NCI-H187 (cell line): ENCODE measurements at places on chromosomes 16 and 17.

DNA sequence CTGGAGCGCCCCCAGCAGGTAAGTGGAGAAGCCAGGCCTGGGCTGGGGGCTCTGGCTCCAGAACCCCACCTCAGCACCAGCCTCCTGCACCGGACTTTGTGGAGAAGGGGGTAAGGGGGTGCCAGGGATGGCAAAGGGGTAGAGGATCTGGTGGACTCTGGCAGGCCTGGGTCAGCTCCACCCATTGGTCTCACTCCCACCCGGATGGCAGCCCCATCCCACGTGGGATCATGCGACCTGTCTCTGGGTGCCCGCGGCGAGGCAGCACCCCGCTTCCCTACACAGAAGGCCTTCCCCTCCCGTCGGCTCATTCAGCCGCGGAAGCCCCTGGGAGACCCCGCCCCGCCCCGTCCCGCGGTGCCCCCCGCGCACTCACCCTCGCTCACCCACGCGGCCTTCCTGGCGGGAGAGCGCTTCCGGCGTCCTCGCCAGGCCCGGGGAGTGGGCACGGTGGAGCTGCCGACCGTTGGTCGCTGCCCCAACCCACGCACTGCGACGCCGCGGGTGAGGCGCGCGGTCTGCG, 498 bp upstream of the PLEKHG4 start:
- no peak for DNase-seq

DNA sequence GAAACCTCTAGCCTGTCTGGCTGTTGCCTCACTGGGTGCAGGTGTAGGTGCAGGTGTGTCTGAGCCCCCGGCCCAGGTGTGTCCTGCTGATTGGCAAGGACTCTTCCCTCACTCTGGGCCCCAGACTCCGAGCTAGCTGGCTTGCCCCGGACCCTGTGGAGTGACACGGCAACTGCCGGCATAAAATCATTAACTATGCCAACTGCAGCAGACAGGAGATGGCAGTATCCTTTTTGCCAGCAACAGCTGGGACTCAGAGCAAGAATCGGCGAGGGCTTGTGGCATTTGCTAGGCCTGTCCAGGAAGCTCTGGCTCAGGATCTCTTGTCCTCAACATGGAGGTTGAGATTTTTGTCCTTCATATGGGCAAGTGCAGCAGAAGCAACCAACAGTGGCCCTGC, 20.8 kb downstream of the CIAPIN1 start:
- DNase-seq = no peak

- peak; percentile 43 for DNase-seq
These were observed 4.4 kb upstream of the HIC1 start for GRCh38 chr17:2050300-2051060.

- no peak for DNase-seq
These were observed 50.7 kb downstream of the TANGO6 start for GRCh38 chr16:68893710-68894705.

DNA sequence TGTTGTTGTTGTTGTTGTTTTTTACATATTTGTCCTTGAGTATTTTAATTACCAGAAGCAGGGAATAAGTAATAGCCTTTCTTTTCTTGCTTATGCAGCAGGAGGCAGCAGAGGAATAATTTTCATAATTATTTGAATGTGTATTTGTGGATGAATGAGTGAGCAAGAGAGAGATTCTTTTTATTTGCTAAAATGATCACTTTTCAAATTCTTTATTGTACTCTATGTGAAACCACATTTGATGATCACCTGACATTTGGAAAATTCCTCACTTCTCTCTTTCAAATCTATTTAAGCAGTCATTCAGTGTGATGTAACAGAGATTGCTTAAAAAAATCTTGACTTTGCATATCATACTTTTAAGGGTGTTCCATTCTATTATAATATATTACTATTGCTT, 223.6 kb downstream of the BCAS3 start:
- DNase-seq = no peak

GRCh38 chr17:6475411-6475810, 31.2 kb downstream of the PIMREG start:
- DNase-seq = no peak

DNA sequence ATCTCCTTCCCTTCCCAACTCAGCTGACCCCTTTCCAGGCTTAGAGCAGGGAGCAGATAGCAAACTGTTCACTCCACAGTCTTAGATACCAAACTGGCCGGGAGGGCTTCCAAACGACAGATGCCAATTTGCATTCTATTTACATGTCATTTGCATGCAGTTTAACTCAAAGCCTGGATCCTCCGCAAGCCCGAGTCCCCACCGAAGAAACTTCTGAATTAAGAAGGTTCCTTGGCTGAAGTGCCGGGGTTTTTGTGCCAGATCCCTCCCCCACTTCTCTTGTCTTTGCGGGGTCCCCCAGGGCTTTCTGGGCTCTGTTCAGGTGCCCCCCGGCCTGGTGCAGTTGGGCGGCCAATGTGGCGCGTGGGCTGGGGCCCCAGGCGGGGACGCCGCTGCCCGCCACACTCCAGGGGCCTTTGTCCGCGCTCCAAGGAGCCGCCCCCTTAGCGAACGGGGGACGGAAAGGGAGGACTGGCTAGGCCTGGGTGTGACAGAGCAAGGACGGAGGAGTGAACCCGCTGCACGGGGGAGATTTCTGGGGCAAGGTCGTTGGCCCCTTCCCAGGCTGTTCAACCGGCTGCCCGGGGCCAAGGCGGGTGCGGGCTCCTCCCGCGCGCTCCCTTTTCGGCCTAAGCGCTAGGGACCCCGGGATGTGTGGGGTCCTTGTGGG, 1.2 kb downstream of the GPRC5B start:
- no peak for DNase-seq

GRCh38 chr17:9509236-9509816, 66.3 kb downstream of the STX8 start:
- no peak for DNase-seq

- no peak for DNase-seq
These were observed 99.9 kb downstream of the EFCAB13 start for GRCh38 chr17:47423406-47424295.

DNA sequence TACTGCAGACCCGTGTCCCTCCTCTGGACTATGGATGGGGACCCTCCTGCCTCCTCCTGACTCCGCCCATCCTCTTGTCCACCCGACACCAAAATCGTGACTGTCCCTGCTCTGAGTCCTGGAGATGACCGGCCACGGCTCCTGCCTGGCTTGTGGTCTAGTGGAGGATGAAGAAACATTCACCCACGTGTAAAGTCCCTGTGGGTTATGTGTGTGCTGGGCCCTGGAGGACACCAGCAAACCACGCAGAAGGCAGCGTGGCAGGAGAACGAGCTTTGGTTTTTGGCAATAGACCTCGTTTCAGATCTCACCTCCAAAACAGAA, 11.9 kb downstream of the SPNS2 start:
- no peak for DNase-seq

DNA sequence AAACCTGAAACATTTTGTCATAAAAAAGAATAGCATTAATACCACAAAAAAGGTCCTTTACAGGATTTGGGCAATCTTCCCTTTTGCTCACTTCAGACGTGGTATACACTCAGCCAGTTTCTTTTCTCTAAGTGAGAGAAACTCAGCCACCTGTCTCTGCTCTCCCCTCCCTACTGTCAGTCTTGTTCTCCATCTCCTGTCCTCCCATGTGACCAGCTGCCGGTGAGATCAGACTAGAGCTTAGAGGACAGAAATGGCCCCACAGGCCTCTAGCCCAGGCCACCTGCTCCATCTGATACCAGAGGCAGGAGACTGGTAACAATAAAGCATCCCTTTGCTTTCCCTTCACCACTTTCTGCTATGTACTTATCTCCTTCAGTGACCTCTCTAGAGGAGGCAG, 34.9 kb downstream of the CMC2 start:
- no peak for DNase-seq

DNA sequence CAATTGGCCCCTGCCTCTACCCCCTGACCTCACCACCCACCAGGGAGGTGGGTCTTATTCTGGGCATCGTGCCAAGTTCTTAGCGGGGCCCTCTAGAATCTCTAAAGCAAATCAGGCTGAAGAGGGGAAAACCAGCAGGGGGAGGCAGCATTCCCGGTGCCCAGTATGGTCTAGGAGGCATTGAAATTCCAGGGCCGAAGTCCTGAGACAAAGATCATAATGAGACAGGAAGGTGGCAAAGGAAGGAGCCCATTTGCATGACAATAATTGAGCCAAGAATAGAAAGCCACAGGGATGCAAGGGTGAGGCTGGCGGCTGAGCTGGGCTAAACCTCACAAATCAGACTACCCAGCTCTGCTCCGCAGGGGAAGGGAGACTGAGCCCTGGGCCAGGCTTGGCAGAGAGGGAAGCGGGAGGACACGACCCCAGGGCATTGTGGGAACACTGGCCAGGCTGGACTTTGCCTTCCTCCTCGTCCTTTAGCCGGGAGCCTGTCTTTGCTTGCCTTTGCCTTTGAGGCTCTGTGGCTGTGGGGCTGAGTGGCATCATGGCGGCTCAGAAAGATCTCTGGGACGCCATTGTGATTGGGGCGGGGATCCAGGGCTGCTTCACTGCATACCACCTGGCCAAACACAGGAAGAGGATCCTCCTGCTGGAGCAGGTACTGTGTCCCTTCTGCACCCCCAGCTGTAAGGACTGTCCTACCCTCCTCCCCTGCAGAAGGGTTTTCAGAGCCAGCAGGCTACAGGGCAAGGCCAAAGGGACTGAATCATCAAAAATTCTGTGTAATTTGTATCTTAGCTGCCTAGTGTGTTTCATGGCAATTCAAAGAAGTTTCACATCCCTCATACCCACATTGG, at the start of gene PIPOX:
PIPOX (plus strand) TSS at position 463 of the 860 bp plus-strand sequence; CDS start at position 548, 85 bp downstream.
- DNase-seq = peak; percentile 73

- DNase-seq = no peak
These were observed 69.6 kb upstream of the ATP2A3 start for GRCh38 chr17:4033751-4034251.

DNA sequence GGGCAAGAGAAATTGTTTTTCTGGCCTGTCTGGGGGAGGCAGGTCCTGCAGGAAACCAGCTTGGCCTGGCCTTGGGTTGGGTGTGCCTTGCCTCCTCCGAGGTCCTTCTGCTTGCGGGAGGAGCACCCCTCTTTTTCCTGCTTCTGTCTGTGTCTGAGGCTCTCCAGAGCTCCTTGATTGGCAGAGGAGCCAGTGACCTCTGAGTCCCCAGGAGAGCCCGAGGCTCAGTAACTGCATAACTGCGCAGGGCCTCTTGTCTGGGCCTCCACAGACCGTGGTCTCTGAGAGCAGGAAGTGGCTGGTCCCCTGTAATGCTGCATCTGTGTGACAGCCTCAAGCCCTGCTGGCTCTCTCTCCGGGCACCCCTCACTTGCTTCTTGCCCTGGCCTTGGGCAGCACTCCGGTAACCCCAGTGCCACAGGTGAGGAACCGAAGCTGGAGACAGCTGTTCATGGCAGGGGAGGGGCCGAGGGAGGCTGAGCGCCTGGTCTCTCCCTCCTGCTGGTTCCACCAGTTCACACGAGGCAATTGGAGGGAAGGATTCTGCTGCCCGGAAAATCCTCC, 1.6 kb downstream of the CAPN15 start:
- no peak for DNase-seq

DNA sequence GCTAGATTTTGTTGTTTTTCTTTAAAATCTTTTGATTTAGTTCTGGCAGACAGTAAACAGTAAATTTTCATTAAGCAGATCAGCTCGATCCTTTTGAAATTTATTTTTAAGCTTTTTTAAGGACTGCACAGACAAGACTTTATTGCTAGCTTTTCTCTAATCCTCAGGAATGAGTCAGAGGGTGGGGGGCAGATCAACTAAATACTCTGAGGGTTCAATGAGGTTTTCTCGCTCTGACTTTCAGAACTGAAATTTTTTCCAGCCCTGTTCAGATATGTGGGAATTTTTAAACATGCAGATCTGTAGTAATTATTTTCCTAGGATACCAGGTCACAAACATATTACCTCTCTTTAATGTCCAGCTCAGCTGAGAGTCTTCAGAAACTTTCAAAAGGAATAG, 977.2 kb downstream of the CDH11 start:
- no peak for DNase-seq

- no peak for DNase-seq
These were observed 22.9 kb upstream of the CPPED1 start for GRCh38 chr16:12826559-12826958.

DNA sequence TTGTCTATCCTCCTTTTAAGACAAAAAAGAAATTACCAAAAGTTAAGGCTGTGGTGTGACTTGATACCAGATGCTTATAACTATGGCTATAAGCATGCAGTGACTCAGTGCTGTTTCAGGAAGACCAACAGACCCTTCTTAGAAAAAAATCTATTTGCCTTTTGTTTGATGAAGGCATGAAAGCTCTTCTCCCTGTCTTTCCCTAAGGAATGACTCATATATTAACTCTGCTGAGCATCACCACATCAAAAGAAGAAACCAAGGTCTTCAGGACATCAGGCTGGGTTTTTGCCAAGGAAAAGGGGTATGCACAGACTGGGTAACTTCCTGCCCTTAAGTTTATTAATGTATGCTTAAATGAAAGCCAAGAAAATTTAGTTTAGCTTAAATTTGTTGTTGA, 47.1 kb downstream of the VMP1 start:
- DNase-seq = no peak

DNA sequence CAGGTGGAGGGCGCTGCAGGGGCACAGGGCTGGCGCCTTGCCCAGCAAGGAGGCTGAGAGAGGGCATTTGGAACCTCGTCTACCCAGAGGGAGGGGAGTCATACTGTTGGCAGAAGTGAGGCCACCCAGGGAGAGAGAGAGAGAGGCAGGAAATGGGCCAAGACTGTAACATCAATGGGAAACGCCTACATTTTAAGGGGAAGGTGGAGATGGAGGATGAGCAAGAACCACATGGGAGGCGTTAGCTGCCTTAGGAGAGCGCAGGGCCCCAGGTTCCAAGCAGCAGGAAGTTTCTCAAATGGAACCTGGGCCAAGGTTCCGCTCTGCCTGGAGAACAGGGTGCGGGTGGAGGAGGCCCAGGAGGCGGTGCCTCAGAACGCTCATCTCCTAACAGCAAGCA, 2.7 kb upstream of the WFDC1 start:
- no peak for DNase-seq

DNA sequence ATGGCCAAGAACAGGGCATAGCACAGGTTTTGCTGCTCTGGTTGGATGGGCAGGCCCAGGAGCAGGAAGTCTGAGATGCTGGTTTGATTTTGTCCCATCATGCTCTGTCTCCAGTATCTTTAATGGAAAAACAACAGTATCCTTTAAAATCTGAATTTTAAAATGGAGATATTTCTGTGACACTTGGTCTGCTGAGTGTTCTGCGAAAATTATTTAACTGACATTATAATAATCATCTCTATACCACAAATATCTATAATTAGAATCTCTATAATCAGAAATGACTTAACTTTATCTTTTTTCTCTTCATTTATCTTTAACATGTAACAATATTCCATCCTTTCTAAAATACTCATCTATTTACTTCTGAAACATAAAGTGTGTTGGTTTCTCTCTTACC, at the start of gene OR1E1:
OR1E1 (minus strand) TSS at position 101 of the 400 bp plus-strand sequence; CDS start at position 101, 0 bp downstream.
- DNase-seq = no peak

- no peak for DNase-seq
These were observed 939 bp downstream of the MYH8 start for GRCh38 chr17:10420811-10421210.
